ENCODE measurements at places on chromosomes 11 and 22.

DNA sequence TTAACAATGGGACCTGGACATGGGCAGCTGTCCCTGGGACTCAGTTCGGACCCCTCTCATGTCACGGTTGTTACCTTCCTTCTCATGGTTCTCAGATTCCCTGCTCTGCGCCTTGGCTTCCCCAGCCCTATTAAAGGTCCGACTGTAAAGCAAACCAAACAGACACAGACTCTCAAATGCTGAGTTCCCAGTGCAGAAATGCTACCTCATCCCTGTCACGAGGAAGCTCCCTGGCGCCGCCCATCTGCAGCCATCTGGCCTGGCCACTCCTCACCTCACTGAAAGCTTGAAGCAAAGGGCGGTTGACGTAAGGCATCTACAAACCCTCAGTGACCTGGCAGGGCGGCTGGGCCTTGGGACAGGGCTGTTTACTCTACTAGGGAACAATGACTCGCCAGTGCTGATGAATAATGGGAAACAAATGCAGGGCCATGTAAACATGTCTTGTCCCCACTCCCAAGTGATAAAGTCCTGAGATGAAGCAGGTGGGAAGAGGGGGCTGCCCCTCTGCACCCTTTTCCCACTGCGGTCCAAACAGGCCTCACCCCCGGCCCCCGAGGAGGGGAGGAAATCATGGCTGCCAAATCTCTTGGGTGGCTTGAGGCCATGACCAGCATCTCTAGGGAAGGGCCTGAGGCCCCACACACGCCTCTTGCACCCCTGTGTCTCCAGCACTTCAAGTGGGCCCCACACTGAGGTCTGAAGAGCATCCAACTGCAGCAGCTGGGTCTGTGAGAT lies 49.3 kb downstream of the SCUBE1 start:
- no peak for DNase-seq

- DNase-seq = no peak
These were observed 14.6 kb downstream of the SMARCB1 start for GRCh38 chr22:23801238-23801821.

DNA sequence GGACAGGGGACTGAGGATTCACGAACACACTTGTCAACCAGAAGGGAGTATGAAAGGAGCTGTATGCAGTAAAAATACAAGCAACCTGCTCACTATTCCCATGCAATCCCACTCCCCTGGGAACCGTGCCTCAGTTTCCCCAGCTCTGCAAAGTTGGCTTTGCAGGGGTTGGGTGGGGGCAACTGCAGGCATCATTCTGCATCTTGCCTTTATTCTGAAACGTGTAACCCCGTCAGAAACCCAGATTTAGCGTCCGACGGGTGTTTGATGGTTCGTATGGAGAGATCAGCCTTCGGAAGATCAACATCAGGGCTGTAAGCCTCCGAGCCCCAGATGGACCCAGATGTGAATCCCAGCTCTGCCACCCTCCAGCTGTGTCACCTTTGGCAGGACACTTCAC lies 3.6 kb downstream of the CYTH4 start:
- no peak for DNase-seq

DNA sequence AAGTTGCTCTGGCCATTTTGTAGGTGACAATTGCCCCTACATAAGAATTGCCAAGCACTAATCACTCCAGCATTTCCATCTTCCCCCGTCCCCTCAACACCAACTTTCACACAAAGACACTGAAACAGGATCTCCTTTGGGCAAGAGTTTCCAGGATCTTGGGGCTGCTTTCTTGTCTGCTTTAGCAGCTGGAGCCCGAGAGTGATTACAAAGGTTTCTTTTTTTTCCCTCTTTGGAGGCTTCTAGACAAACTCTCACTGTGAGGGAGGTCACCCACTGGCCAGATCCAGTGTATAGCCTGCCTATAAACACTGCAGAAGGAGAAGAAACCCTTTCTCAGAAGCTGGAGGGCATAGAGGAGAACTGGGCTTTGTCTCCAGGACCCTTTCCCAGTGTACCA lies 92.5 kb downstream of the APIP start:
- DNase-seq = no peak

GRCh38 chr11:19345848-19346681 lies 105.3 kb upstream of the E2F8 start:
- DNase-seq = no peak

GRCh38 chr11:85875505-85875904 lies 20.3 kb downstream of the CCDC83 start:
- DNase-seq = no peak

- no peak for DNase-seq
These were observed 36.7 kb downstream of the TPST2 start for GRCh38 chr22:26553056-26553752.

- no peak for DNase-seq
These were observed 3.8 kb downstream of the NCF4 start for GRCh38 chr22:36864454-36865215.

- DNase-seq = no peak
These were observed 42.0 kb downstream of the IGLL5 start for GRCh38 chr22:22929381-22930221.

GRCh38 chr11:92644595-92645445 lies 324.6 kb upstream of the MTNR1B start:
- no peak for DNase-seq

Measured in stimulated activated CD4-positive, alpha-beta T cell treated with anti-CD3 and anti-CD28 coated beads, Interleukin-15, amount 100 ng/mL, for 1 hour (primary cell).